ENCODE measurements at places on chromosomes 4 and X.

DNA sequence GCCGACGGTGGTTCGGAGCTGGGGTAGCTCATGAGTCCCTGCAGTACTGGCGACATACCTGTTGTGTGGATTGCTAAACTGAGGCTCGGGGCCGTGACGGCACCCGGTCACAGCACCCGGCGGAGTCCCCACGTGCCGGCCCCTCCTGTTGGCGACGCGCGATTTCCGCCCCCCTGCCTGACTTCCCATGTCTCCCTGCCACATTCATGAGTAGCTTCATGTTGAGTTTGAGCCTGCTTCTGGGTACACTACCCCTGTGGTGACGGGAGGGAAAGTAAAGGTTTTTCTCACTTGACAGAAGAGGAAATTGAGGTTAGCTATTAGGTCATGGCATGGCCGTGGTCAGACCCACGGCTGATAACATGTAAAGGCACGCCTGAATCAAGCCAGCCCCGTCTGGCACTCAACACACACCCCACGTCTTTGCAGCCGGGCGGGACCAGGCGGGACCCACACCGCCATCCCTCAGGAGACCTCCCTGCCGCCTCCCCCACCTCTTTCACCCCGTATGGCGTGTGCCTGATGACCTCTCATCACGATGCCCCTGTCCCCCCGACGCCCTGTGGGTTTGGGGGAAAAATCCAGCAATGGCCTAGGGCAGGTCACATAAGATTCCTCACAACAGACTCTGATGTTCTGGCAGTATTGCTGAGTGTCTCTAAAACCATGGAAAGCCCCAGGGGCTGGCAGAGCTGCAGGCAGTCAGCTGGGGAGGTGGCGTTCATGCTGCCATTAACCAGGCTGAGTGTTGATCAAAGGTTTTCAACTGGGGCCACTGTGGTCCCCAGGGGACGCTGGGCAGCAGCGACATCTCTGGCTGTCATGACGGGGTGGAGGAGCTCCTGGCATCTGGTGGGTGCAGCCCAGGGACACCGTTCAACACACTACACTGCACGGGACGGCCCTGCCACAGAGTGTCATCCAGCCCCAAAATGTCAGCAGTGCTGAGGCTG lies 29.2 kb downstream of the P2RY8 start:
- DNase-seq, result no peak

- peak; percentile 53 for DNase-seq
Measured at GRCh38 chr4:47913861-47914219, 543 bp downstream of the NFXL1 start.

DNA sequence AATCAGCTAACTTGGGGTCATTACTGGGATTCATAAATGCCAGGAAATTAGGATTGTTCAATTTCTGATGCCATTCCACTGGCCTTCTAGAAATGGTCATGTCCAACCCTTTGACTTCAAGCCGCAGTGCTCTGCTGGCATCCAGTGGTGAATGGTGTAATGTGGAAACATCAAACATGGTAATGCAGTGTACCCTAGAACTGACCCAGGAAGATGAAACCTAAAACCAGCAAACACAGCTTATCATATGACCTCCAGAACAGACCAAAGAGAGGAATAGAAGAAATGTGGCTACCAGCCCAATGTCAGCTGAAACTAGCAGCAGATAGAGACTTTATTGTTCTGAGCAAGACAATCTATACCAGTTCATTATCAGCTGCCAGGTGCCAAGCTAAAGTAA lies 13.8 kb downstream of the CXCL13 start:
- DNase-seq, result peak; percentile 10

GRCh38 chrX:132181364-132181763 lies 37.9 kb downstream of the RAP2C start:
- DNase-seq, result no peak

DNA sequence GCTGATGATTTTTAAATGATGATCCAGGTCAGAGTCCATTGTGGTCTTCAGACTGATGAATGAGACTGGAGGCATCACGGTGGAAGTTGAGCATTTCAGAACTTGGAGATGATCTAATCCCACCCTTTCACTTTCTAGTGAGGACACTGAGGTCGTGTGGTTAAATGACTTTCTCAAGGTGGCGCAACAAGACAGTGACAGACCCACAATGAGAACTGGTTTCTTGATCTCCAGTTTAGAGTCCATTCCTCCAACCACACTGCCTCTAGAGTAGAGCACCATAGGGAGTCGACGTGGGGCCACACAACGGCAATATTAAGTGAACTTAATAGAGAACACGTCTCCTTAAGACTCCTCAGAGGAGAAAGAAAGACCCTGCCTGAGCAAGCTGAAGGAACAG lies 381.0 kb downstream of the UNC5C start:
- DNase-seq, result no peak

DNA sequence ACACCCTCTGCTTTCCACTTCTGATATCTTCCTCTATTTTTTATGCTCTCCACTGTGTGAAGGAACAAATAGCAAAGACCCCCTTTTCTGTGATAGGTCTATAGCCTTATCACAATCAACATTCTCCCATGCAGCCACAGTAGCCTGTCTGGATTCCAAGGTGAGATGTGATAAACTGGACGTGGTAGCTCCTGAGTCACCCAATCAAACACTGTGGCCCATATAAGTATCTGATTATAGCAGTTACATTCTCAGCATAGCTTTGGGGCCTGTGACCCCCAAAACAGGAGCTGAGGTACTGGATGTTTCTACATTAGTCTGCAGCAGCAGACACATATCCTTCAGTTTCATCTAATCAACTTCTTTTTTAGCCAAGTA lies 172.7 kb upstream of the IGFBP7 start:
- no peak for DNase-seq

- DNase-seq, result no peak
Measured at GRCh38 chr4:160299608-160300007, 1196.7 kb downstream of the RAPGEF2 start.

DNA sequence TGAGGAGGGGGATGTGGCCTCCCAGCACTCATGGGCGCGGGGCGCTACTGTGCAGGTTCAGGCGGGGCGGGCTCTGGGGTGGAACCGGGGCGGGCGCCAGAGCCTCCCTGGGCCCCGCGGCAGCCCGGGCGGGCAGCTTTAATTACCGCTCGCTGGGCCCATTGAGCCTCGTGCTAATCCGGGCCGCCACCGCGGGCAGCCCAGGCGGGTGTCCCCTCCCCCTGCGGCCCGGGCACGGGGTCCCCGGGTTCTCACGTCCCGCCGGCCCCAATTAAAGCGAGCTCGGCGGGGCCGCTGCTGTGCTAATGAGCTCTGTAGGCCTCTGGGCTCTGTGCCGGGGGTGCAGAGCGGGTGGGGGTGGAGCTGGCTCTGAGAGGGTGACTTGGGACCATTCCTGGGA lies 22.8 kb upstream of the FGFR3 start:
- DNase-seq, result no peak

GRCh38 chrX:35362866-35363265 lies 420.3 kb downstream of the FAM47B start:
- no peak for DNase-seq

DNA sequence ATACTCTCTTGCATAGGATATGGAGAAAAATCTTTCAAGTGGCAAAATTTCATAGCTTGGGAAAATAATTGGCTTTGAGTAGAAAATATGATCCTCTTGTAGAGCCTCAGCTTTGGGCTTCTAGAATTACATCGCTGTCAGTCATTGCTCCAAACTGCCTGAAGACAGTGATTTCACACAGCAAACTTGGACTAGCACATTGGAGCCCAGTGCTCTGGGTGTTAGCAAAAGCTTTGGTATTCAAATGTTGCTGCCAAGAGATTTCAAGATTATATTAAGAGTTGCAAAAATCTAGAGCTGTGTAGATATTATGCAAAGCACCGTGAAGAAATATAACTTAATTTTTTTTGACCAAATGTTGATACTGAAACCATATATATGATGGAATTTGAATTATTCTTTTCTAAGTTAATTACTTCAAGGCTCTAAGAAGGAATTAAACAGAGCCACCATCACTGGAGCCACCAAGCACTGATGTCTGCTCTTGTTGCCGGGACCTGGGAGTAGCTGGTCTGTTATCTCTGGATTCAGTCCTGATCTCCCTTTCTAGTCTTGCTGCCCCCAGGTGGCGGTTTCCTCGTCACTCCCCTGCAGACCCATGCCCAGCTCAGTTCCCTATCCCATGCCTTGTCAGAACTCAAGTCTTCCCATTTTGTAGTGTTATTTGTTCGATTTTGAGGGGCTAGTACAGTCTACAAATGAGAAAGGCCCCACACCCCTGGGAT lies 260.7 kb upstream of the SFRP2 start:
- no peak for DNase-seq

- no peak for DNase-seq
Measured at GRCh38 chrX:57204306-57204705, 67.1 kb upstream of the SPIN2A start.

DNA sequence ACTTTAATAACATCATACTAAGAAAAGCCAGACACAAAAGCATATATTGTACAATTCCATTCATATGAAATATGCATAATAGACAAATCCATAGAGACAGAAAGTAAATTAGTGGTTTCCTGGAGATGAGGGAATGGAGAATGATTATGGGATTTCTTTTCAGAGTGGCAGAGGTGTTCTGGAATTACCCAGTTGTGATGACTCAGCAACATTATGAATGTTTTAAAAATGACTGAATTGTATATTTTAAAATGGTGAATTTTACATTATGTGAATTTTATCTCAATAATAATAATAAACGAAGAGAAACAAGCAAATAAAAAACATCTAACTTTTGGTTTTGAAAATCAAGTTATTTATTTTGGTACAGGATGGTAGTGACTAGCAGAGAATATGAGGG lies 11.2 kb downstream of the ZXDA start:
- no peak for DNase-seq

GRCh38 chrX:110226931-110227330 lies 91.0 kb downstream of the AMMECR1 start:
- DNase-seq, result no peak

DNA sequence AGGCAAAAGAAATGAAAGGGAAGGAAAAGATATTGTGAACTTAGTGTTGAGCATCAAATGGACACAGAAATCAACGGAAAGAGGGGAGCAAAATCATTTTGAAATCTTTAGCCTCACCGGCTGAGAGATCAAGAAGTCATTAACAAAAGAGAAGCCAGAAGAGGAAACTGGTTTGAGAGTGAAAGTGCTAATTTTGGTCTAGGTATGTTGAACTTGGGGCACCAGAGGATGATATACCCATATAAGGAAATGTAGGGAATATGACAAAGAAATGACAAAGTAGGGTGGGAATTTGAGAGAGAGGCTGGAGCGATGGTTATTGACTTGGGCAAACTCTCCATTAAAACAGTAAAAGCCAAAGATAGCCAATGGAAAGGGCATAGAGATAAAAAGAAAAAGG lies 183.4 kb upstream of the ATOH1 start:
- DNase-seq, result no peak

- DNase-seq, result no peak
Measured at GRCh38 chr4:168879188-168879587, 130.9 kb downstream of the CBR4 start.

GRCh38 chrX:136063340-136064079 lies 78.3 kb downstream of the SLC9A6 start:
- no peak for DNase-seq

DNA sequence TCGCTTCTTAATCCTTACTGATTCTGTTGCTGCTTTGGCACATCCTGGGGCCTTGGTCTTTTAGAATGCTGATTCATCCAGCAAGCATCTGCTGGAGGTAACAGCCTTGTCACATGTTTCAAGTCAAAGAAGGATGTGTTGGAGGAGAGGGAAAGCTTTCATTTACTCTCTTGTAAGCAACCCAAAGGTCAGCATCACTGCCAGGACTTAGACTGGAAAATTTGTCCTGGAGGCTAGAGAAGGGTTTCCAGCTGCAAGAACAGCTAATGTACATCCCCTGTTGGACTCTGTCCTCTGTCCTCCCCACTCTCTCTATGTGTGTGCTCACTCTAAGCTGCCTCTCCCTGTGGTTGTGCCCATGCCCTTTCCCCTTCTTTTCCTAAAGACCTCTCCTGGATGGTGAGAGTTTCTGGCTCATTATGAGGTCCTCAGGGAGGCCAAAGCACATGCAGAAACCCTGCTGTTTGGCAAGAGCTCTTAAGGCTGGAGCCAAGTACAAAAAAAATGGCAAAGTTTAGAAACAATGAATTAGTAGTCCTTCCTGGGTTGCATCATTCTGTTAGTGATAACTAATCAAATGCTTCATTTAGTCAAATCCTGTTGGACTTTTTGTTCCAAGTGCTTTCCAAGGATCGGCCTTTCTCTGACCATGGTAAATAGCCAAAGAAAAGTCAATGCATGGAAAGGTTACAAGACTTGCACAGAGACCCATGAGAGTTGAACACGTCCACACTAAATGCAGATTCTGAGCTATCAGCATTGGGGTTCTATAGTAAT lies 13.4 kb upstream of the SRPX start:
- DNase-seq, result peak; percentile 64

GRCh38 chr4:87589531-87589930 lies 18.8 kb upstream of the DSPP start:
- peak; percentile 53 for DNase-seq

DNA sequence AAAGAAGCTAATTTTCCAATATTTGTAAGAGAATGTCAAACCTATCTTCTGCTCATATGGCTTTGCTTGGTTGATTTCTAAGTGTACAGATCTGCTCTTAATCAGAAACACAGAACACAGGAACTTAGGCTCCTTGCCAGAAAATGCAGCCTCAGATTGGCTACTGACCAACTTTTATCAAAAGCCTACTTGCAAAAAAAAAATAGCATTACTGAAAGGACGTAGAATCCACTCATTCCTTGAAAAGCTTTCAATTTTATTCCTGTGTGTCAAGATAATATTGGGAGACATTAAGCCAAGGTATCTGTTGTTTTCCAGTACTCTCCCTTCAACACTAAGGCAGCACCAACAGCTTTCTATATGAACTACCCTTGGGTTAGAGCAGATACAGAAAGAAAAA lies 127.6 kb upstream of the INTU start:
- DNase-seq, result peak; percentile 3

DNA sequence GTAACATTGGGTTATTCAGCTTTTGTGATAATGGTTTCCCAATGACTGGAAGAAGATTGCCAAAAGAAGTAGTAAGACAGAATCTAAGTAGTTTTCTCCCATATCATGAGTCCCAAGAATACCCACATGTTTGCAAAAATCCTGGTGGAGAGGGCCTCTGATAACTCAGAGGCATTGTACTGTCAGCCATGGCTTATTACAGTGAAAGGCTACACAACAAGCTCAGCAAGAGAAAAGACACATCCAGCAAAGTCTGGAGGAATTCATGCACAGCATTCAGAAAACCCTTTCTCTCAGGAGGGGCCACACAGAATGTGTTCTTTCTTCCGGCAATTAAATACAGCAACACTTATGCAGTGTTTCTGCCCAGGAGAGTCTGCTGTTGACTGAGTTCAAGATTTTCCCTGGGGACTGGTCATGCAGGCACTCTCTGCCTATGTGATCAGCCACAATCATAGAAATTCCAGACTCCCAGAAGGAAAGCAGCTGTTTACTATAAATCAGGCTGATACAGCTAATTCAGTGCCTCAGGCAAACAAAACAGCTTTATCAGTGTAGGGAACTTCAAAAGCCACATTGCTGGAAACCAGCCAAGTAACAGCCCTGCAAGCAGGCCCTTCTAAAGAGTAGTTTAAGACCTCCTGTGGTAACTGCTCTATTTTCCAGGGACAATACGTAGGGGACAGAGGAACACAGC lies 937.1 kb downstream of the CCSER1 start:
- DNase-seq, result peak; percentile 24

Measured in urothelium cell line (cell line).